ENCODE measurements at places on chromosomes 6 and 20. TPM values are rescaled to one million over a fixed set of nuclear protein-coding genes. Genes with fewer than 3 reads are reported as not detected.

NKX2-2 gene
- not detected for total RNA-seq

TAGAP gene
- total RNA-seq, result not detected

SMPDL3A gene
- total RNA-seq, result 3.4 TPM

LY6G6F gene
- total RNA-seq, result not detected

COL9A3 gene
- 0.36 TPM for total RNA-seq

ESR1 gene
- total RNA-seq, result not detected

MEI4 gene
- total RNA-seq, result not detected

Measured in A549 treated with DMSO at 1 μM for 4 hours (cell line).